ENCODE measurements at places on chromosomes 7 and 10.
A peak's percentile ranks its signal among the peaks of the same experiment; 100 is the strongest.

DNA sequence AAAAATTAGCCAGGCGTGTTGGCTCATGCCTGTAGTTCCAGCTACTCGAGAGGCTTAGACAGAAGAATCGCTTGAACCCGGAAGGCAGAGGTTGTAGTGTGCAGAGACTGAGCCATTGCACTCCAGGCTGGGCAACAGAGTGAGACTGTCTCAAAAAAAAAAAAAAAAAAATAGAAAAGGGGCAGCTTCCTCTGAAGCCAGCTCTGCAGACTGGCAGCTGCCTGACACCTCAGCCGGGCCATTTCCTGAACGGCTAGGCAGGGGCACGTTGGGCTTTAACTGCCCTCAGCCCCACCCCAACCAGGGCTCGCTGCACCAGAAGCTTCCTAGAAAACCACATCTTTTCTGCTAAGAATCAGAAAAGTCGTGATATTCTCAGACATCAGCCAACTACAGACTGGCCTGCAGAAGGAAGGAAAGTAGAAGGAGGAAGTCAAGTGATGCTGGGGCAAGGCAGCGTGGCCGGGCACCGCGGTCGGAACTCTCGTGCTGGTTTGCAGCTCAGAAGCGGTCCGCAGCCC lies 38.0 kb downstream of the PRKAG2 start:
- DNase-seq = no peak

DNA sequence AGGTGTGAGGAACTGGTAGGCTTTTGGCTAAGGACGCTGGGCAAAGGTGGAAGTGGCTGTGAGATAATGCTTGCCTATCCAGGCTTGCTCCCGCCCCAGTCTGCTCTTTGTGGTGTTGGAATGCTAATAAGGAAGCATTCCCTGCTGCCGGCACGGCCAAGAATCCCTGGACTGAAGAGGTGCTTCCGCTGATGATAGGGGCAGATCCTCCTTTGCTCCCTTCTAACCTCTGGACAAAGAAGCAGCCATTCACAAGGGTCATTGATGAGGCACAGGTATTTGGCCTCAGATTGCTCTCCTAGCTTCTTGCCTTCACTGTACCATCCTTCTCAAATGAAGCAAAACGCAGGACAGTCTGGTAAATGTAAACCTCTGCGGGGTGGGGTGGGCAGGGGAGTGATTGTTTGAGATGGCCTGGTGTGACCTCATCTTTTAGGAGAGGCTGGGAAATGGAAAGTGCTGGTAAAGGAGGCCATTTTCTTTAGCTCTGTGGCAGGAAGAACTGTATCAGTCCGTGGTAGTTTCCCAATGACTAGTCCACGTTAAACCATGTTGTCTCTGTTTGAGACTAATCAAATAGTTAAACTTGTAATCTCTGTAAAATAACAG lies 1.7 kb downstream of the PGAM1 start:
- peak; percentile 77 for DNase-seq

DNA sequence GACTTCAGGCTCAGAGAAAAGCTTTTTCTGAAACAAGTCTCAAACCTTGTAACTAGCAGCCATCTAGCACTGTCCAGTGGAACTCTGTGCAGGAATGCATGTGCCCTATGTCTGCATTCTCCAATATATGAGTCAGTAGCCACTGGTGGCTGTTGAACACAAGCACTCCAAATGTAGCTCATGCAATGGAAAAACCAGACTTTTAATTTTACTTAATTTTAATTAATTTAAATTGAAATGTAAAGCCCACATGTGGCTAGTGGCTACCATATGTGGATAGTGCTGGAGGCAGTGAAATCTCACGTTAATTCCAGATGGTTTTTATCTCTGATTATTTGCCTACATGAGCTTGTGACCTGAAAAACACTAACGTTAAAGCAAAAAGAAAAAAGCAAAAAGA lies 225.1 kb downstream of the GATA3 start:
- peak; percentile 50 for DNase-seq

DNA sequence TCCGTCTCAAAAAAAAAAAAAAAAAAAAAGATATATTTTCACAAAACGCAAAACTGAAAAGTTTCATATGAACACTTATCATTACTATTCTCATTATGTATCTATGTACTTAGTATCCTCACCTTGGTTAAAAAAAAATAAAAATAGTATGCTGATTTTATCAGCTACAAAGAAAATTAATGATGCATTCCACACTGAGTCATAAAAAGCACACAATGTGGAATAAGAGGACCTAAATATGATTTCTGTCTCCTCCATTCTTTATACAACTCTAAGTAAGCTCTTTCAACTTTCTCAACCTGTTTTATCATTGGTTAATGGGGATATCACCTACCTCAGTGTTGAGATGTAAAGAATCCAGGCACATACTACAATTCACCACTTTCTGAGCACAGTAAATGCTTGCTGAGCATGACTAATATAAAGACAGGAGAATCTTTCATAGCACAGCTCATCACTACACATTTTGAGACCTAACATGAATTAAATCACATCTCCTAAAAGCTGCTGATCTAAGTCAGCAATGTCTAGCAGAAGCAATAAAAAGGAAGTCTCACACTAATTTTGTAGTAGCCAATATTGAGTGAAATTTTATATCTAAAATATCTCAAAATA lies 2.7 kb downstream of the SNX13 start:
- DNase-seq = peak; percentile 32

DNA sequence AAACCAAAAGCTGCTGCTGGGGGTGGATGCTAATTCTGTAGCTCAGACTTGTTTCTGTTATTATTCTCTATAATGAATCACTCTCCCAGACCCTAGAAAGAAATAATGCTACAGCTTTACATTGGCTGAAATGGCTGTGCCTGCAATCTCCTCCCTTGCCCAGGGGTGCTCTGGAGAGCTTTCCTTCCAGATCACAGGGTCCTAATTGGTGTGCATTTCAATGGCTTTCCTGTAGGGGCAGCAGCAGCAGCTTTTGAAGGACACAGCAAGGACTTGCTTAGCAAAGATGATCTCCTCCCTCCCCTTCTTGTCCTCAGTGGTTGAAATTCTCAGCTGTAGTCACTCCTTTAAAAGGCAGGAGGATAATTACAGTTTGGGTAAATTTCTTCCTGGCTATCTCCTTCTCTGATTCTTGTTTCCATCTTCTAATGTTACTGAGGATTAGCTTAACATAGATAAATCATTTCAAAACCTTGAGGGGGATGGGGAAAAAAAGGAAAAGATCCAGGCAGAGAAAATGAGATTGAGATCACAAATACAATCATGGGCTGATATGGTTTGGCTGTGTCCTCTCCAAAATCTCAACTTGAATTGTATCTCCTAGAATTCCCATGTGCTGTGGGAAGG lies 120.2 kb upstream of the CTTNBP2 start:
- peak; percentile 74 for DNase-seq

GRCh38 chr10:124231168-124232155 lies 138.1 kb upstream of the CHST15 start:
- DNase-seq = no peak

GRCh38 chr7:55449992-55450535 lies 84.9 kb downstream of the LANCL2 start:
- no peak for DNase-seq

GRCh38 chr10:88707429-88708155 lies 1.5 kb downstream of the LIPK start:
- DNase-seq = peak; percentile 75

- DNase-seq = peak; percentile 46
Measured at GRCh38 chr10:112115781-112116385, 67.7 kb downstream of the GPAM start.

- no peak for DNase-seq
Measured at GRCh38 chr7:121069346-121070100, 81.0 kb downstream of the CPED1 start.

DNA sequence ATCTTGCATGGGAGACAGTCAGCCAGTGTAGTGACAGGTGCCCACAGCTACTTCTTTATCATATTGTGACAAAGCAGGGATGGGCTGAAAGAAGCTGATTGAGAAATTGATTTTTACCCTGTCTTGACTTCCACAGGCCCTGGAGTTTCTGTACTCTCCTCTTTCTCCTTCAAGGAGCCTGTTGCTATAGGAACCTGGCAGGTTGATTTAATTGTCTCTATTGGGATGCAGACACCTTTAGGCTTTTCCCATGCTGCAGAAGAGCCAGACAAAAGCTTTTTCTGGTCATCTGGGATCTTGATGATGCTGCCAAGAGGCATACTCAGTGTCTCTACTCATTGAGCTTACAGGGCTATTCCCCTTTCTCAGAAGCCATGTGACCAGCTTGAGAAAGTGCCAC lies 754.8 kb downstream of the KCNMA1 start:
- DNase-seq = no peak

- DNase-seq = no peak
Measured at GRCh38 chr10:14129770-14130169, 201.0 kb downstream of the FRMD4A start.

DNA sequence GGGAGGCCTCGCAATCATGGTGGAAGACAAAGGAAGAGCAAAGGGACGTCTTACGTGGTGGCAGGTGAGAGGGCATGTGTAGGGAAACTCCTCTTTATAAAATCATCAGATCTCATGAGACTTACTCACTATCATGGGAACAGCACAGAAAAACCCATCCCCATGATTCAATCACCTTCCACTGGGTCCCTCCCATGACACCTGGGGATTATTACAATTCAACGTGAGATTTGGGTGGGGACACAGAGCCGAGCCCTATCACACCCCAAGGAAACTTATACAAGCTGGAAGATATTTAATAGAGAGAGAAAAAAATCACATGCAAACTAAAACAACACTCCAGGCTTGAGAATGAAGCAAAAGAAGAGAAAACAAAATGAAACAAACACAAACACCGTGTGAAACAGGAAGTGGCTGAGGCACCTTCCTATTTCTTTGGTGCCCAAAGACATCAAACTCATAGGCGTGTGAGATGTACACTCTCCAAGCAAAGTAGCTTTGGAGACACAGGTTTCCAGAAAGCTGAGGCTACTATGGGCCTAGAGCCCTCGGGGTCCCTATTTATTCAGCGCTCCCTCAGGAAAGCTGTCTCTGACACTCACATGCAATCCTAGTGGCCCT lies 97.2 kb downstream of the PRKCQ start:
- no peak for DNase-seq

DNA sequence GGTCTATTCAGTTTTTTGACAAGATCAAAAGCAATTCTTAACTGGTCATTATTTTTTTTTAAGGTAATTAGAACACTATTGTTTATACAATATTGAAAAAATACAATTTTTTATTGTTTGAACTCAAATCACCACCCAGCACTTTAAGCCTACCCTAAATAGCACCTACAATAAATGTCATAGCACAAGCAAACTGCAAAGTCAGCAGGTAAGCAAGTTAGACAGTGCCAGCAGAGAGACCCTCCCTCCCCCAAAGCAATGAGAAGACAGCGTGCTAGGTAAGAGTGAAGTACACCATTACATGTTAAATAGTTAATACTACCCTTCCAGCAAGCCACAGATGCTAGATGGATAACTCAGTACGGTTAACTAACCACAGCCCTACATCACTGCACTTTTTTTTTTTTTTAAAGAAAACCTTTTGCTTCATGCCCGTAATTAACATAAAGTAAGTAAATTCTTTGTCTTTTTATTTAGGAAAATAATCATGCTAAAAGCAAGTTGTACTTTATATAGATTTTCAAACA lies 120.0 kb downstream of the UBE2H start:
- peak; percentile 67 for DNase-seq

DNA sequence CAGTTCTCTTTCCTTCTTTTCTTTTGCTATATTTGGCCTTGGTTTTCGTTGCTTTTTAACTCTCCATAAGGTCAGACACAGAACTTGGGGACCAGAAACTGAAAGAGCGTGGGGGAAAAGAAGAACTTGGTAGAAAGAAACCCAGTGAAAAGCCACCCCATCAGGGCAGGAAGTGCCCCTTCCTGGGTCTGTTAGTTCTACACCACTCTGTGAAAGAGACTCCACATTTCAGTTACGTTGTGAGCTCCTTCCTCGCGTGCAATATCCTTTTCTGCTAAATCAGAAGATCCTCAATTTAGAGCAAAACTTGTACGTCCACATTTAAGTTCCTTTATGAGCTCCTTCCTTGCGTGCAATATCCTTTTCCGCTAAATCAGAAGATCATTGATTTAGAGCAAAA lies 220.6 kb upstream of the FOXK1 start:
- no peak for DNase-seq

DNA sequence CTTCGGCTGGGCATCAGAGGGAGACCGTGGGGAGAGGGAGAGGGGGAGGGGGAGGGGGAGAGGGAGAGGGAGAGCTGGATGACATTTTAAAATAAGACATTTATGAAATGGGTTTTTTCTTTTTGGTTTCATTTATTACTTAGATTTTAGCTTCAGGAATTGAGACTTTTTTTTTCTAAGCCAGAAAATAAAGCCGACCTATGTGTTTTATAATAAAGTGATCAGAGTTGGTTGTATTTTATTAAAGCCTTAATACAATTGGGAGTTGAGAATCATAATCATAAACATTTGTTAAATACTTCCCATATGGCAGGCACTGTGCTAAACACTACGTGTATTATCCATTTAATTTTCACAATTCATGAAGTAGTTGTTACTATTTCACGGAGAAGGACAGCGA lies 70.2 kb downstream of the INPP5F start:
- no peak for DNase-seq

GRCh38 chr7:726084-726853 lies at the start of gene DNAAF5:
DNAAF5 (plus strand) TSS chr7:726699; CDS start chr7:726721, 22 bp downstream.
- DNase-seq = peak; percentile 92

- DNase-seq = no peak
Measured at GRCh38 chr7:86773309-86773708, 129.6 kb downstream of the GRM3 start.

GRCh38 chr10:80046629-80047441 lies 31.6 kb upstream of the TMEM254 start:
- DNase-seq = peak; percentile 72

- no peak for DNase-seq
Measured at GRCh38 chr7:30157204-30157603, 22.4 kb downstream of the MTURN start.

GRCh38 chr7:53521638-53522184 lies 486.3 kb downstream of the POM121L12 start:
- no peak for DNase-seq

DNA sequence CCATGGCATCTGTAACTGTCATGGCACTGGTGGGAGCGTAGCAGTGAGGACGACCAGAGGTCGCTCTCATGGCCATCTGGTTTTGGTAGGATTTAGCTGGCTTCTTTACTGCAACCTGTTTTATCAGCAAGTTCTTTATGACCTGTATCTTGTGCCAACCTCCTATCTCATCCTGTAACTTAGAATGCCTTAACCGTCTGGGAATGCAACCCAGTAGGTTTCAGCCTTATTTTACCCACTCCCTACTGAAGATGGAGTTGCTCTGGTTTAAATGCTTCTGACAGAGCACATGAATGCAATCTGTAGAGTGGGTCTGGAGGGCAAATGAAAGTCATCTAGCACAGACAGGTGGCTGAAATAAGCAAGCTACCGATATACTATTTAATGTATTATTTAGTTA lies 55.3 kb upstream of the OPN4 start:
- no peak for DNase-seq

GRCh38 chr7:22355620-22356009 lies 1.3 kb downstream of the RAPGEF5 start:
- DNase-seq = no peak

DNA sequence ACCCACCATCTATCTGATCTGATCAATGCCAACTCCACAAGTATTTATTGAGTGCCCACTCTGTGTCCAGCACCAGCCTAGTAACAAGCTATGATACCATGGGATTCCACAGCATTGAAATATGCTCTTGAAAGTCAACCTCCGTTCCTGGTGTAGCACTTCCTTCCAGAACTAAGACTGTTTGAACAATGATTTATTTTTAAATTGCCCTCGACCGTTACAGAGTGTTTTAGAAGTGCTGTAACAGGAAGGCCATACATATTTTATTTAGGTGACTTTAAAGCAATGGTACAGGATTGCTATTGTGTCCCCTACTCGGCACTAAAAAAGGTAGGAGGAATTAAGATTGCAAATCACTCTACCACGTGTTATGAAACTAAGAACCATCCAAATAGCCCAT lies 225.6 kb downstream of the TEX36 start:
- no peak for DNase-seq

GRCh38 chr7:29342761-29343160 lies 148.2 kb downstream of the CHN2 start:
- DNase-seq = no peak
